Endothelial cell (in vitro differentiated cells): ENCODE measurements at places on chromosomes 2 and 18.

GRCh38 chr2:227363756-227364155 is 15.3 kb downstream of the TM4SF20 start:
- DNase-seq = no peak

DNA sequence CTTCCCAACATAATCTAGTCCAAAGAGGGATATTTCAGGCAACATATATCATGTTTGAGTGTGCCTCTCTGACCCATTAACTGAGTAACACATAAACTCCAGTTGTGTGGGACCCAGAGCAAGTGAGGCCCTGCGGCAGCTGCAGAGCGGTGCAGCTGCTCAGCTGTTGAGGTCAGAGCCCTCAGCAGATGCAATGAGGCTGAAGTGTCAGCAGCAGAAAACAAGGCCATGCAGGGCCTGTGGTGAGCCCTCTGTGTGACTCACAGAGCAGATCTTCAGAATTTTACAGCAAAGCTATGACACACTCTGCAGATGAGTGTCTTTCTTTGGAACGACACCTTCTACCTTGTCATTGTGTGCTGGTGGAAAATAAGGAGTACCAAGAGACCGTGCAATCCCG is 168.5 kb downstream of the CBLN2 start:
- no peak for DNase-seq

- DNase-seq = no peak
These were observed 69.1 kb upstream of the B3GNT7 start for GRCh38 chr2:231326404-231326803.

GRCh38 chr2:61943251-61943650 is 37.8 kb downstream of the COMMD1 start:
- DNase-seq = no peak

GRCh38 chr18:23422751-23423418 is 30.2 kb upstream of the RIOK3 start:
- no peak for DNase-seq

DNA sequence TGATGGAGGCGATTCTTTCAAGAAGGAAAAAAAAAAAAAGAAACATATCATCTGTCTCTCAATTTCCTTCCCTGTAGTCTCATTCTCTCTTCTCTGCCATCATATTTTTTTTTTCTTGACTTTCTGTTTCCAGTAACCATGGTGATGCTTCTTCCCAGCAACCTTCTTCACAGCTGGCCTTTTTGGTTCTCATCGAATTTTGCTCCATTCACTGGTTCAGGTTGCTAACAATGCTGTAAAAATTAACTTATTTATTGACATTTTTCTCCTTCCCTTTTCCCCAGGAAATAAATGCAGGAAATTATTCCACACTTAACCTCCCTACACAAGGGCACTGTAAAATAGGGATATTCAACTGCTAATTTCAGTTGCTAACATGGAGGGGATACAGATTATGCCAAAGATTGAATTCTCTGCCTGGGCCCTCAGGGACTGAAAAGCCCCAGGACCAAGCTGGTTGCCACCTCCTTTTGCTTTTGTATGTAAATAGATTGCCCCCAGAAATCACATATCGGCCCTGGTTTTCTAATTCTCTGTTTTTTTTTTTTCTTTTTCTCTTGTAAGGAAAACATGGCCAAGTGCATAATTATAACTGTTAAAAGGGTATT is 154.7 kb downstream of the MAP2 start:
- DNase-seq = no peak

DNA sequence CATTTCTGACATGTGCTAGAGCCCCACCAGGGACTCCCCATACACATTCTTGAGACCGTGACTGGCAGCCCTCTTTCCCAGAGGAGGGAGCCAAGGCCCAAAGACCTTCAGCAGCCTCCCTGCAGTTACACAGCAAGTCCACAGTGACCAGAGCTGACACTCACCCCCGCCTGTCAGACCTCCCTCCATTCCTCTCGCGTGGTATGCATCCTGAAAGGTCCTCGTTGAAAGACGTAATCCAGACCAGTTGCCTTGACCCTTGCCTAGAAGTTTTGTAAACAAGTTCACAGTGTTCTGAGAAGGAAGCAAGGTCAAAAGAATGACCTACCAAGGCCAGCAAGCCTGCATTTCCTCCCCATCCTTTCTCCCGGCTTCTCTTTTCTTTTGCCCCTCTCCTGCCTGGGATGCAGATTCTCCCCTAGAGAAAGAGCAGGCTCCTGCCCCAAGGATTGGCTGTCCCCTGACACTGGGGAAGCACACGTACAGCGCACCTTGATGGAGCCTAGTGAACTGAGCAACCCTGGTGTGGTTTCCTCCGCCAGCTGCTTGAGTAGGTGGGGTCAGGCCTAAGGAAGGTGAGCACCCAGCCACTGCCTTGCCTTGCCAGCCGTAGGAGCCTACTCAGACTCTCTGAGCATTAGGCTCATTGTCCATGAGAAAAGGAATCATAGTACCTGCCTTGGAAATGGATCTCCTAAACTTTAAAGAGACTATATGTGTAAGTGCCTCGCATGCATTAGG is 18.3 kb downstream of the TRIB2 start:
- no peak for DNase-seq

DNA sequence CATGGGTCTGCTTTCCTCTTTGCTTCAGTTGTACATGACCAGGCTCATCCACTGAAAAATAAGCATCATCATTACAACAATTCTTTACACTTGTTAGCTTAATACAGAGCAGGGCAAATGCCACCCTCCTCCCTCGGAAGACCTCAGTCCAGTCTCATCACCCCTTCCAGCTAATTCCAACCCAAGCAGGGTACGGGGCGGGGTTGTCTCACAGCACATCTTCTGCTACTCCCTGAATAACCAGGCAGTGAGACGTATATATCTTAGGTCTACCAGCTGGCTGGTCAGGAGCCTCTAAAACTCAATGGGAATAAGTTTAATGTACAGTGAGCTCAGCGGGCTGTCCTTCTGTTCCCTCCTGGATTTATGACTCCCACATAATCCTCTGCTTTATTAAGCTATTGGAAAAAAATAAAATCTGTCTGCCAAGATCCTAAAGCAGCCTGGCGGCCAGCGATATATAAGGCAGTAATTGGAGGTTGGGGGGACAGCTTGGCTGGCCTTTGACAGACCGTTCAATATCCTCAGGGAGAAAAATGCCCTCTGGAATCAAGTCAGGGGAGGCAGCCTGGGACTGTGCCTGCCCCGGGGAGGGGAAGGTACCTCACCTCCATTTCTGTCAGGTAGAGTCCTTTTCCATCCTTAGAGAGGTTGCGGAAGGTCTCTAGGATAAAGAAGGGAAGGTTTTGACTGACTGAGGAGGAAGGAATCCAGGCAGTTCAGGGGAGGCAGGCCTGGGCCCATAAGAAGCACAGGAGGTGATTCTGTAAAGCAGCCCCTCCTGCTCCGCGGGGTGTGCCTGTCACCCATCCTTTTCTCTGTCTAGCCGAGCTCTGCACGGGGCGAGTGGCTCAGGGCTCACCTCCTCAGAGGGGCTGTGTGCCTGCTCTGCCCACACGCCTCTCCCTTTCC is 76.3 kb downstream of the CAPN13 start:
- DNase-seq = no peak

DNA sequence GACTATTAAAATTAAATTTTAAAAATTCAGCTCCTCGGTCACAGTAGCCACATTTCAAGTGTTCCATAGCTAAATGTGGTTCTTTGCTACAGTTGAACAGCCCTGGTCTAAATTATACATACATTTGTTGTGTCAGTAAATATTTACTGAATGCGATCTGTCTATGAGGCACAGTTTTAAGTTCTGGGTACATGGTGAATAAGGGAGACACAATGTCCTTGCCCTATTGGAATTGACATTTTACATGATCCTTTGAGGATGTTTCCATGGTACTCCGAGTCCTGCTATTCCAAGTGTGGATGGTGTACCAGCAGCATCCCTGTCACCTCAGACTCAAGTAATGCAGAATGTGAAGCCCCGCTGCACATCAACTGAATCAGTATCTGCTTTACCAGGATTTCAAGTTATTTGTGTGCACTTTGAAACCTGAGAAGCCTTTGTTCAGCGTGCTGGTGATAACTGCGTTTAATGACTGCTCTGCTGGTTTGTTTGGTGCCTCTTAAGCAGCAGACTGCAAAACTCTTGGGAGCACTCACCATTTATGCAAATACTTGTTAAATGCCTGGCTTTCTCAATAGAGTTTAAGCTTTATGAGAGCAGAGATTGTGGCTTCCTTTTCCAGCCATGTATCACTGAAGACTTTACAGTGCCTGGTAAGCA is 1.5 kb downstream of the GALNT1 start:
- DNase-seq = no peak

- DNase-seq = no peak
These were observed 18.8 kb upstream of the ENOSF1 start for GRCh38 chr18:731185-731584.

- no peak for DNase-seq
These were observed 379.6 kb downstream of the FBXO15 start for GRCh38 chr18:73768043-73768442.

GRCh38 chr2:24981411-24982136 is 9.8 kb upstream of the DNAJC27 start:
- DNase-seq = no peak

GRCh38 chr18:2139691-2140090 is 431.6 kb downstream of the METTL4 start:
- DNase-seq = no peak

DNA sequence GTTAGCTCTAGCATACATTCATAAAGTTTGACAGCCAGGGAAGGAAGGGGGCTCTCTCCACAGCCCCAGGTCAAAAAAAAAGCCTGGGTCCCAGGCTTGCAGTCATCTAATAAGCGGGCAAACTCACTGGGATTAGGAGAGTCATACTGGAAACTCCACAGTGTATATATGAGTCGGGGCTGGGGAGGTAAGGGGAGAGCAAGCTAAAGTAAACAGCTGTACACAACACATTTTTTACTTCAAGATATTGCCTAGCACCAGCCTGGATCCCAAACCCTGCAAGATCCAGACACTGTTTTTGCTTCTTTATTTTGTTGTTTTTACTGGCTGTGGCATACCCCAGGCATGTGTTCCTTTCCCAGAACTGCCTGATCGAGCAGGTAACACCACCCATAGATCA is 291.3 kb upstream of the TANK start:
- no peak for DNase-seq

- no peak for DNase-seq
These were observed 76.5 kb upstream of the HAAO start for GRCh38 chr2:42868874-42869273.

DNA sequence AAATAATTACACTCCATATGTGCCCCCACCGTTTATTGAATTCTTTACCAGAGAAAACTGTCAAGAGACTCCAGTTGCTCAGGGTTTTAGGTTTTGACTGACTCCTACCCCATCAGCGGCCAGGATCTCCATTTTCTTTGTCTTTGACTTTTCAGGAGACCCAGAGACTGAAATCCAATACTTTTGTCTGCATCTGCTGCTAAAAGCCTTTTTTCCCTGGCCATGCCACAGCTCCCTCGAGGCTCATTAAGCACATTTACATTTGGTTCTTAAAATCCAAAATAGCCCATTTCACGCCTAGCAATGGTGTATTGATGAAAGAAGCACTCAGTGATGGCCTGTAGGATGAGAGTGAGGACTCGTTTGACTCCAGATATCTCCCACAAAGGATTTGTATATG is 332.6 kb upstream of the ACVR2A start:
- no peak for DNase-seq

DNA sequence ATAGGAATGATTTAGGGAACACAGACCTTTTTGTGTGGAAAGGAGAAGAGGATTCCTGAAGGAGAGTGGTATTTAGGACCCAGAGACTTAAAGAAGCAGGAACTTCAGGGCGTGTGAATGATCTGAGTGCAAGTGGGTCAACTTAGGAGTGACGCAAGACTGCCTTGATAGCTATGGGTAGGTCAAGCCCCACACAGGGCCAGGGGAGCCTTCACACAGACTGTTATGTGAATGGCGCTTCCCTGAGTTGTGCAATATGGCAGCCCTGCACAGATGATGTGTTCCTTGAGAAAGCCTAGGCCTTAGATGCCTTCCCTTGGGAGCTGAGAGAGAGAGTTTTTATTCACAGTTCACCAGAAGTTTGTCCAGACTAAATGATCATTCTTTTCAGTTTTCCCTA is 47.1 kb upstream of the IGFBP5 start:
- no peak for DNase-seq

DNA sequence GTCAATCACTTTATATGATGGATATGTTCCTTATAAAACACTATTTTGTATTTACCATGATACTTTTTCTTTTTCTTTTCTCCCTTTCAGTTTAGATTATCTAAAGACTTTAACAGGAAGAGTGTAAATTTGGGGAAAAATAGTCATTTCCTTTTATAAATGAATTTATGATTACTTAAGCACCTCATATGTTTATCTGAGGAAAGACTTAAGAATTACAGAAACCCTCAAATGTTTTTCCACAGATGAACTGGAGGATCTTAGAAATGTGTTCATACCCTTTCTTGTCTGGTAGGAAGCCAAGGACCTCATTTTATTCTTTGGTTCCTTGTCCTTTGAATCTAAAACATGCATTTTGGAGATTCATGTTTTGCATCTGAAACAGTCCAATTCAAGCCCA is 36.7 kb downstream of the MAPRE2 start:
- DNase-seq = no peak

DNA sequence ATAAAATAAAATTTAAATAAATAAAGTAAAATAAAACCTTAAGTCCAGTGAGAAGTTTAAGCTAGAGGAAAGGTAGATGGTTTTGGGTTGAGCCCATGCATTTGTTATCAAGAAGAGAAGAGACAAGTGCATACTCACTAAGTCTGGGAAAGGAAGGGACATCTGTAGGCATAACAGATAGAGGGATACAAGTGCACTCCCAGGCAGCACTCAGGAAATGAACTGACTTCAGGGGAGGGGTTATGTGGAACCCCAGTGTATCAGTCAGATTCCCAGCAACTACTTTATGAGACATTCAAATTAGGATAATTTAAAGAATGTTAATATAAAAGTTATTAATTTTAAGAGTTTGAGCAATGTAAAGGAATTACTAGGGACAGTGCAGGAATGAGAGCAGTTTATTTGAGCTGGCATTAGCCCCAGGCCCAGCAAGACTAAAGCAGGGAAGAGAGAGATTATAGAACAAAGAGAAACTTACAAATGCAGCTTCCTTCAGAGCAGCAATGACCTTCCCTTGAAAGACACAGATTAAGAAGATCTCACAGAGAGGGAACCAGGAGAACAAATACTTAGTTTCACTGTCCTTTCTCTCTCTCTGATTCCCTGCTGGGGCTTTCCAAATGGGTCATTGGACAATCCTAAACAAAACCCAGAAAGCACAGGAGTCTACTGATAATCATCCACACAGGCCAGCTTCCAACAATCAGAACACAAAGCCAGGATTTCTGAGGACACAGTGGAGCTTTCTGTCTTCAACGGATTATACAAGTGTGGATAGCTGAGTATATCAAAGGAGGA is 109.7 kb downstream of the ERBB4 start:
- no peak for DNase-seq
